IgD-negative memory B cell (primary cell): ENCODE measurements at places on chromosomes 3 and 15. TPM values are rescaled to one million over a fixed set of nuclear protein-coding genes. Genes with fewer than 3 reads are reported as not detected.

GALNT15 gene
- not detected for polyA plus RNA-seq

MYO5C gene
- 0.88 TPM for polyA plus RNA-seq

GOLGA8G gene
- not detected for polyA plus RNA-seq

BBX gene
- 112 TPM for polyA plus RNA-seq

LTF gene
- not detected for polyA plus RNA-seq

KLF15 gene
- not detected for polyA plus RNA-seq

C3orf70 gene
- polyA plus RNA-seq = 0.10 TPM

ZBED2 gene
- 6.7 TPM for polyA plus RNA-seq

POPDC2 gene
- 2.2 TPM for polyA plus RNA-seq

TP63 gene
- 1.0 TPM for polyA plus RNA-seq

SST gene
- polyA plus RNA-seq = not detected

C3orf80 gene
- polyA plus RNA-seq = not detected

PHC3 gene
- 81.2 TPM for polyA plus RNA-seq

CLDN16 gene
- not detected for polyA plus RNA-seq

CLDN18 gene
- not detected for polyA plus RNA-seq

SLC22A14 gene
- not detected for polyA plus RNA-seq

MYL3 gene
- polyA plus RNA-seq = not detected

MEIS2 gene
- not detected for polyA plus RNA-seq

GXYLT2 gene
- polyA plus RNA-seq = not detected

ITIH4 gene
- not detected for polyA plus RNA-seq

PEAK1 gene
- 5.8 TPM for polyA plus RNA-seq

GOLGA6A gene
- polyA plus RNA-seq = not detected

EID1 gene
- 140 TPM for polyA plus RNA-seq

CAND2 gene
- polyA plus RNA-seq = 0.35 TPM

WNT5A gene
- not detected for polyA plus RNA-seq

PRTG gene
- not detected for polyA plus RNA-seq

PTH1R gene
- not detected for polyA plus RNA-seq

FRMD4B gene
- 0.05 TPM for polyA plus RNA-seq

IL20RB gene
- polyA plus RNA-seq = not detected

ST3GAL6 gene
- polyA plus RNA-seq = not detected

CCDC191 gene
- polyA plus RNA-seq = 13.3 TPM

EIF1B gene
- 84.0 TPM for polyA plus RNA-seq

ACTC1 gene
- not detected for polyA plus RNA-seq

MKRN3 gene
- 0.49 TPM for polyA plus RNA-seq

SLC6A20 gene
- polyA plus RNA-seq = 0.69 TPM

PLSCR4 gene
- not detected for polyA plus RNA-seq

GMNC gene
- polyA plus RNA-seq = not detected

THBS1 gene
- 1.4 TPM for polyA plus RNA-seq

SYNM gene
- polyA plus RNA-seq = not detected

TMEM45A gene
- polyA plus RNA-seq = 0.14 TPM

MAP2K5 gene
- polyA plus RNA-seq = 15.2 TPM

TM4SF18 gene
- not detected for polyA plus RNA-seq

CMTM6 gene
- polyA plus RNA-seq = 125 TPM

FBLN2 gene
- 4.4 TPM for polyA plus RNA-seq

PLA1A gene
- polyA plus RNA-seq = not detected

NDUFB5 gene
- polyA plus RNA-seq = 96.9 TPM

C3orf52 gene
- polyA plus RNA-seq = 0.50 TPM

TRPM1 gene
- not detected for polyA plus RNA-seq

TBC1D2B gene
- polyA plus RNA-seq = 1.7 TPM

ZNF620 gene
- polyA plus RNA-seq = 3.1 TPM

P3H2 gene
- polyA plus RNA-seq = not detected

LRTM1 gene
- not detected for polyA plus RNA-seq

PLA2G4E gene
- polyA plus RNA-seq = not detected

ELL3 gene
- polyA plus RNA-seq = 9.3 TPM

ONECUT1 gene
- not detected for polyA plus RNA-seq
